ENCODE measurements at places on chromosomes 5 and 9. TPM values are rescaled to one million over a fixed set of nuclear protein-coding genes. Genes with fewer than 3 reads are reported as not detected.

- no peak for DNase-seq
Observed at GRCh38 chr5:177471610-177472356, 1.7 kb downstream of the DBN1 start.

DNA sequence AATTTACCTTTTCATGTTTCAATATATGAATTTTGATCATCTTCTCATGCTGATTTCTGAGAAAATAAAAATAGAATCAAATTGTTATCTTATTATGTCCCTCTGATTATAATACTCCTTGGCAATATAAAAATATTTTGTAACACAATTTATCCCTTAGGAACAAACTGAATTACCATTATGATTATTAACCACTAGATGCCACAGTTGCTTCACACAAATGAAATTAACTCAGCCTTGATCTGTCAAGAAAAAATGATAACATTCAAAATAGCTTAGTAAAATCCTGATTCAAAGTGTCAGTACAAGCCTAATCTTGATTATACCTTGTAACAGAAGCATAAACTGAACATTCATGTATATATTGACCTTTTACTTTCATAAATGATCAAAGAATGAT, 4.8 kb upstream of the CHSY3 start:
- no peak for DNase-seq

- no peak for DNase-seq
Observed at GRCh38 chr5:57036761-57037160, 84.8 kb upstream of the MIER3 start.

DNA sequence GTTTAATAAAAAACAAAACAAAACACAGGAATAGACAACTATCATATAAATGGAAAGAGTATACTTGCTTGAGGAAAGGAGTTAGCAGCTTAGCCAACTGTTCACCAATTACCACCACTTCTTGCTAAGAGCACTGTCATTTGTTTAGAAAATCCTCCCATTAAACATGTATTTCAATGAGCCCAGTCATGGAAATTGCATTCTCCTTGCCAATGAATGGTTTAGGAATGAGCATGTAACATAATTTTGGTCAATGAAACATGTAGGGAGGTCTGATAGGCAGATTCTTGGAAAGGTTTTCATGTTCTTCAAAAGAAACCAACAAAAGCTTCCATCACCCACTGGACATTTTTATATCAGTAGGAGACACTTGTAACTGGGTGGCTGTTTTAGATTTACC, 502.8 kb upstream of the PAPPA start:
- DNase-seq: no peak

DNA sequence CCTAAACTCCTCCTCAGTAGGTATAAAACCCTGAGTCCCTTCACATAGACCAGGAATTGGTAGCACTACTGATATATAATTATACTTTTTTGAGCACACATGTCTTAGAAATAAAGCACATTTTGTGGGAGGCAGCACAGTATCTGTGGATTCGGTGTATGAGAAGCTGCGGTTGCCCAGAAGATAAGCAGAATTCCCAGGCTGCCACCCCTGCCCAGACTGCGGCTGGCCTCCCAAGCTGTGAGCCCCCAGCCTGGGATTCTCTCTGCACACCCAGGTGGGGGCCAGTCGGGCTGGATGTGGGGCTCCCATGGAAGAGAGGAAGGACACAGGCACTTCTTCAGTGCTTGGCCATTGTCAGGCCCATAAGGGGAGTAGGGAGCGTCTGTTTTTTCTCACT, 25.6 kb upstream of the ANGPTL2 start:
- no peak for DNase-seq

DNA sequence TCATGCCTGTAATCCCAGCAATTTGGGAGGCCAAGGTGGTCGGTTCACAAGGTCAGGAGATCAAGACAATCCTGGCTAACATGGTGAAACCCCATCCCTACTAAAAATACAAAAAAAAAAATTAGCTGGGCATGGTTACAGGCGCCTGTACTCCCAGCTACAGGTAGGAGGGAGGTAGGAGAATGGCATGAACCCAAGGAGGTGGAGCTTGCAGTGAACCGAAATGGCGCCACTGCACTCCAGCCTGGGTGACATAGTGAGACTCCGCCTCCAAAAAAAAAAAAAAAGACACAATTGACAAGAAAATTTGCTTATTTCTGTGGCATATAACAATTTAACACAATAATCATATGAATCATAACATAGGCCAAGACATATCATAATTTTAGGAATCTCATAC, 35.3 kb upstream of the ZNF131 start:
- no peak for DNase-seq

DNA sequence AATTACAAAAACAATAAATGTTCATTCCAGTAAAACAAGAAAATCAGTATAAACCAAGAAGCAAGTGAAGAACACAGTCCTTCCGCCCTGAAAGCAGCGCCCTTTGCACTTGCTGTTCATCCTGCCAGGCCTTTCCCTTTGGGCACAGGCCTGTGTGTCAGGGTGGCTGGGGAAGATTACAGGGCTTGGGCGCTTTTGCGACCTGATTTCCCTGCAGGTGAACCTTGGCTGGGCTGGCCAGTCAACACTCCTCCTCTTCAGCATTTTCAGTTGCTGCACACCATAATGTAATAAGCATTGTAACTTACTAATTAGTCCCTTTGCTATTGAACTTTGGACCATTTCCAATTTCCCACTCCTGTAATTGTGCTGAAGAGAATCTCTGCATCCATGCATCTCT, 38.6 kb upstream of the TDRD7 start:
- DNase-seq: no peak

- DNase-seq: no peak
Observed at GRCh38 chr9:107751567-107752210, 262.1 kb upstream of the KLF4 start.

DNA sequence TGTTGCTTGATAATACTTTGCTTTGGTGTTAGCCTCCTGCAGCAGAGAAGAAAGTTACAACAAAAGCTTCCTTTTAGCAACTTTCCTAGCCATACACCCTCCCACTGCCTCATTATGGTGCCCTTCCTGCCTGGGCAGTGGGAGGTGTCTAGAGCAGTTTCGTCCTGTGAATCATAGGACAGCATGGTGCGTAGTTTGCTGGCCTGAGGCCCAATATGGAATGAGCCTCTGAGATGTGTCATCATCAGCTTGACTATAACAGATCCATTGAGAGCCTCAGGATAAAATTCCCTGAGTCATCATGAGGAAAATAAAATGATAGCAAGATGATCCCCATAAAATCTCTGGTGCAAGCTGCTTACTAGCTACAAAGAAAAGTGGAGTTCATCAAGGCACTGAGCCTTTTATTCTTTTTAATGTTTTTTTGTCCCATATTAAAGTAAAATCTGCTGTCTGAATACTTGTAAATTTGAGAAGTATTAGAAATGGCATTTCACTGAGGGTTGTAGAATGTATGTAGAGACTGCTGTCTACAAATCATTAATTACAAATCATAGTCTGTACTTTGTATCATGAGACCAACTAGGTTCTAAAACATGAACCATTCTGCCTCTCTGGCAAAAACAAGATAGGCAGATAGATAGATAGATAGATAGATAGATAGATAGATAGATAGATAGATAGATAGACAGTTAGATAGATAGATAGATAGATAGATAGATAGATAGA, 303.0 kb upstream of the PDE4D start:
- no peak for DNase-seq

GRCh38 chr9:120971938-120972337, 45.3 kb upstream of the TRAF1 start:
- no peak for DNase-seq

GRCh38 chr5:146716636-146717035, 161.9 kb downstream of the PPP2R2B start:
- no peak for DNase-seq

GRCh38 chr9:36045610-36046009, 8.9 kb downstream of the RECK start:
- DNase-seq: no peak

GRCh38 chr5:15483351-15484097, 16.5 kb upstream of the FBXL7 start:
- DNase-seq: no peak

- no peak for DNase-seq
Observed at GRCh38 chr9:82320566-82320965, 332.0 kb downstream of the SPATA31D1 start.

- no peak for DNase-seq
Observed at GRCh38 chr9:77562019-77562748, 85.9 kb downstream of the GNA14 start.

GRCh38 chr5:65072850-65073249, 304.1 kb downstream of the CWC27 start:
- DNase-seq: no peak

DNA sequence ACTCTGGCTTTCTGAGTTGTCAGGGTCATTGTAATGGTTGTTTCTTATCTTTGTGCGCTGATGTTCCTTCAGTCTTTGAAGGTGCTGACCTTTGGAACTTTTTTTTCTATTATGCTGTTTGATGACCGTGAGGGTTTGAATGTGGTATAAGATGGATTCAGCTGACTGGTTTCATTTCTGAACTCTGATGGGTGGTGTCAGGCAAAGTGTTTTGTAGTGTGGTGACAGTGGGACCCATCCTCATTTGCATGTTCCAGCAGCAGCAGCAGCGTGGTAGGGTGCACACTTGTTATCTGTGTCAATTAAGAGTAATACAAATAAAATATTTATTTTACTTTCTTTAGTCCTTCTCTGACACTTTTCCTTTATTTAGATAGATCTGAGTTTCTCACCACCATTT, 227.7 kb upstream of the PRR16 start:
- no peak for DNase-seq

- no peak for DNase-seq
Observed at GRCh38 chr5:120293796-120294195, 170.3 kb upstream of the PRR16 start.

DNA sequence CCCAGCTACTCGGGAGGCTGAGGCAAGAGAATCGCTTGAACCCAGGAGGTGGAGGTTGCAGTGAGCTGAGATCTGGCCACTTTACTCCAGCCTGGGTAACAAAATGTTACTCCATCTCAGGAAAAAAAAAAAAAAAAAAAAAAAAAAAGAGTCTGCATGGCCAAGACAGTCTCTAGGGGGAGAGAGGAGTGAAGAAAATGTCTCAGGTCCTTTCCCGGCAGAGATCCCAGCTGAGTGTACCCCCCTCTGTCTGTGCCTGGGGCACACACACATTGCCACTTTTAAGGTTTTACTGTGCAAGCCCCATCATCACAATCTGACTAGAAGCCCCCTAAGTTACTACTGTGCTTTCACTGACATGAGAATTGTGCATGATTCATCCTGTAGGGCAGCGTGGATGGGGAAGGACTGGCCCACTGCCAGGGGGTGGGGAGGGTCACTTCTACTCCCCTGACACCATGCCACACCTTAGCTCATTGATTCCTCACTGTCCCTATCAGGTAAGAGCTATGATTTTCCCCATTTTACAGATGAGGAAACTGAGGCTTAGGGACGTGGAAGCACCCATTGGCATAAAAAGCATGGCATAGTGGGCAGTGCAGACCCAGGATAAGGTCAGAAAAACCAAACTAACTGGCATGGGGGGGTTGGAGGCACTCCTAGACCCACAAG, 102.3 kb upstream of the LARP1 start:
- DNase-seq: no peak

- no peak for DNase-seq
Observed at GRCh38 chr9:34502471-34502870, 20.3 kb downstream of the ENHO start.

- DNase-seq: no peak
Observed at GRCh38 chr9:125774106-125774505, 26.9 kb downstream of the PBX3 start.

DNA sequence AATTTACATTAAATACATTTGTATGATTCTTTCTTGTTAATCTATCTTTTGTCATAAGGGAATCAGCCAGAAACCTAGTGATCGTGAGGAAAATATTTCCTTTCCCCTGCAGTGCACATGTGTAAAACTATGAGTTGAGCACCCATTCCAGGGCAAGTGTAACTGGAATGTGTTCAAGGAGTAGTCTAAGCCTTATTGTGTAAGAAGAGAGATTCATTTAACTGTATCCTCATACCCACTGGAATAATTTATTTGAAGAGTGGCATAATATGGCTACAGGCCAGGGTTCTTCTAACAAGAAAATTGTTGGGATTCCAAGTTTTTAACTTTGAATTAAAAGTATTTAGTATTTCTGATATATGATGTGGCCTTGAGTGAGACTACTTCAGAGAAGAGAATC, 1692.7 kb downstream of the EFNA5 start:
- no peak for DNase-seq

GRCh38 chr9:110189559-110190320, 18.2 kb downstream of the C9orf152 start:
- DNase-seq: no peak

DNA sequence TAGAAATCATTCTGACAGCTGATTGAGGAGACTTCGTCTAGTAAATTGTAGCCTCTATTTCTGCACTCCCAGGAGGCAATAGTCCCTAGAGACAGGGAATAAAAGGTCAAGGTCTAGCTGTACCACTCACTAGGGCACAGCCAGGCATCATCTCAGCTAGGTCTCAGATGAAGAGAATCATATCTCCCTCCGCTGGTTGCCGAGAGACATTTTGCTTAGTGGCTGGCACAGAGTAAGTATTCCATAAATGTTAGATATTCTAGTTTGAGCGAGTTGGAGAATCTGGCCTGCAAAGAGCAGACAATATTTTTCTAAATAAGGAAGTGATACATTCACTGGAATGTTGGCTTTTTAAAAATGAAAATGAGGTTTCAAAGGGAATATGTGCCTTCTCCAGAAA, 180.4 kb upstream of the ACTBL2 start:
- no peak for DNase-seq

The EIF4E1B gene
- not detected for total RNA-seq

The OR13J1 gene
- not detected for total RNA-seq

The PRR16 gene
- total RNA-seq: not detected

The WDR41 gene
- 4.2 TPM for total RNA-seq

The SPATA31A3 gene
- total RNA-seq: not detected

The PCDHA5 gene
- total RNA-seq: not detected

The FAM13B gene
- 36.7 TPM for total RNA-seq

The UBE2R2 gene
- 22.7 TPM for total RNA-seq

The TERT gene
- total RNA-seq: 0.55 TPM

The ANKRD33B gene
- total RNA-seq: 1.3 TPM

The F2RL2 gene
- total RNA-seq: not detected
